ENCODE measurements at places on chromosomes 16 and 17. TPM values are rescaled to one million over a fixed set of nuclear protein-coding genes. Genes with fewer than 3 reads are reported as not detected.

GRCh38 chr16:3295209-3295608 lies 10.0 kb downstream of the TIGD7 start:
- no peak for DNase-seq

The CD300LB gene
- not detected for polyA plus RNA-seq

GRCh38 chr17:81254955-81255717 lies 16.0 kb downstream of the NDUFAF8 start:
- peak; percentile 83 for DNase-seq

The KRT37 gene
- not detected for polyA plus RNA-seq

GRCh38 chr16:50836121-50836621 lies 94.3 kb downstream of the CYLD start:
- peak; percentile 7 for DNase-seq

GRCh38 chr17:44919885-44920564 lies 4.7 kb upstream of the GFAP start:
- DNase-seq: peak; percentile 88

GRCh38 chr16:81696166-81696960 lies 82.7 kb upstream of the PLCG2 start:
- DNase-seq: no peak

All from cardiac muscle cell (in vitro differentiated cells and primary cell).